ENCODE measurements at places on chromosomes 11 and 22.

DNA sequence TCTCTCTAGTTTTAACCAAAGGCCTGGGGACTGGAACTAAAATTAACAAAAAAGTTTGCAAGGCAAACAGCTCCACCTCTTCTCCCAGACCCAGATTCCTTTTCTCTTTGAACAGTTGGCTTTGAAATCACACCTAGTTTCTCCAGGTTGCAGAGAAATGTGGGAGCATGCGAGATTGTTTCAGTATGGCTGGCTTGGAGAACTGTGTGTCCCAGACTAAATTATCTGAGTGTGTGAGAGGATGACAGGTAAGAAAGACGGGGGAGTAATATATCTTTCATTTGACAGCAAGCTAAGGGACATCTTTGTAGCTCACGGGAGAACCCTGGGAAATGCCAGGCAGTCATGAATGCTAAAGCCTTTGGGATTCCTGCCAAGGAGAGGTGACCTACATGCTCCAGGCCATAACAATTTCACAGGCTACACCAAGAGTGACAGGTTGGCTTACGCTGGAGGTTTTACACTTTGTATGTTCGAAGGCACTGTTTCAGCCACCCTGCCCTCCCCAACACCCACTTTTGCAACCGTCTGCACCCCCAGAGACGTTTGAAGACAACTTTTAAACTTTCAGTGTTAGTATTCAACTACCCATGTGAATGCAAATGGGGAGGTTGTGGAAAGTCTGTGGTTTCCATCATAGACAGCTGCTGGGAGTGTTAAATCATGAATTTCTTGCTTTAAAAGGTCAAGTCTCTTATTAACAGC is 109.3 kb upstream of the SNX19 start:
- no peak for DNase-seq

GRCh38 chr22:35430897-35431322 is 31.0 kb downstream of the MCM5 start:
- DNase-seq, result peak; percentile 75

DNA sequence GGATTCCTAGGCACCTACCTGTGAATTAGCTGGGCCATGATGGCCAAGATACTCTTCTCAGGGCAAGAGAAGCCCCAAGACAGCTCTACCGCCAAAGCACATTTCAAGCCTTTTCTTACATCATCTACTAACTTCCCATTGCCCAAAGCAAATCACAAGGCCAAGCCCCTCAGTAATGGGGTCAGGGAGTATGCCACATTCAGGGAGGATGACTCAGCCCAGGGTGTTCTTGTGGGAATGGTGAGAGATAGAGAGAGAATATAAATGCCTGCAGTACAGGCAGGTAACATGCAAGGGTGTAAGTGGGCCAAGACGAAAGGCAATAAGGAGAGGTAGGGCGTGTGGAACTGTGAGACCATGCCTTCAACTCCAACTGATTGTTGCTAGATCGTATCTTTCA is 162.5 kb upstream of the ISX start:
- DNase-seq, result no peak

DNA sequence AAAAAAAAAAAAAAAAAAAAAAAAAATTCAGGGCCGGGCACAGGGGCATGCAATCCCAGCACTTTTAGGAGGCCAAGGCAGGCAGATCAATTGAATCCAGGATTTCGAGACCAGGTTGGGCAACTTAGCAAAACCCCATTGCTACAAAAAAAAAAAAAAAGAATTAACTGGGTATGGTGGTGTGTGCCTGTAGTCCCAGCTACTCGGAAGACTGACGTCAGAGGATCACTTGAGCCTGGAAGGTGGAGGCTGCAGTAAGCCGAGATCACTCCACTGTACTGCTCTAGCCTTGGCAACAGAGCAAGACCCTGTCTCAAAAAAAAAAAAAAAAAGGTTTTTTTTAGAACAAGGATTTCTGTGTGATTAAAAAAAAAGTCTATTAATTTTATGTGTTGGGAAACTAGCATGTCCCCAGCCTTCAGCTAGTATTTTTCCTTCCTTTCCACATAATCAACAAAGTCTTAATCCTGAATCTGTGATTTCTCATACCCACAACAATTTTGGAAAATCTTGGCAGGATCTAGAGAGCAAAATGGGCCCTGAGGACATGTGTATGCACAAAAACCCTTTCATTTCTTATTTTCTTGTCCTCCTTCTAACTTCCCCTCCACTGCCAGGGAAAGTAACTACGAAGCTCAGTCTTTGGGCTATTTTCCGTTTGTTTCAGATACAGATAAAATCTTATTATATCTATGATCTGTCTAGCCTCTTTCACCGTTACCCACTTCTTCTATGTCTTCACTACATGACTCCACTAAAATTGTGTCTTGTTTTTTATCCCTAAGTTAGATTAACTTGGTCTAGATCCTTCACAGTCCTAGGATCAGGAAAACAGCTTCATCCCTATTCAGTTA is 5.7 kb upstream of the AMBRA1 start:
- DNase-seq, result no peak

Data from 8988T (cell line).